Renal pelvis (tissue), 12 donors: ENCODE measurements at places on chromosomes 7 and 10.

GRCh38 chr10:86497621-86498020 is 24.0 kb downstream of the WAPL start:
- no peak for DNase-seq

- no peak for DNase-seq
Measured at GRCh38 chr10:2813286-2813685, 254.1 kb upstream of the PFKP start.

DNA sequence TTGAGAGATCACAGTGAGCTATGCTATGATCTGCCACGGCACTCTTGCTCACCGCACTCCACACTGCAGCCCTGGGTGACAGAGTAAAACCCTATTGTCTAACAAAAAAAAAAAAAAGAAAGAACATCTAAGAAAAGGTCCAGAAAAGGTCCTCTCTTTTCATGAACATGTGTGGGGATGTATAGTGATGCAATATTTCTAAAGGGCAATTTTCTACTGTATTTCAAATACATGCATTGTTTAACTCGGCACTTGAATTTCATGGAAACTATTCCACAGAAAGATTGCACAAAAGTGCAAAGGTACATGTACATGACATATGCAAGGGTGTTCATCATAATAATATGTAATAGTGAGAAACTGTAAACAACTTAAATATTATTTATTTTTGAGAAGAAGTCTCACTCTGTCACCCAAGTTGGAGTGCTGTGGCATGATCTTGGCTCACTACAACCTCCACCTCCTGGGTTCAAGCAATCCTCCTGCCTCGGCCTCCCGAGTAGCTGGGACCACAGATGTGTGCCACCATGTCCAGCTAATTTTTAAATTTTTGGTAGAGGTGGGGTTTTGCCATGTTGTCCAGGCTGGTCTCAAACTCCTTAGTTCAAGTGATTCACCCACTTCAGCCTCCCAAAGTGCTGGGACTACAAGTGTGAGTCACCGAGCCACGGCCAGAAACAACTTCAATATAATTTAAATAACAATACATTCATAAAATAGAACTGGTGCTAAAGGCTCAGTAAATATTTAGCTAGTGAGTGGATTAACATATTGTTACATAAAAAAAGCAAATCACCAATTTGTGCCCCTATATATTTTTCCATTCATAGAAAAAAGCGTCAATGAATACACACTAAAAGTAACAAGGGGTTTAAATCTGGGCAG is 1.3 kb upstream of the PPRC1 start:
- no peak for DNase-seq

DNA sequence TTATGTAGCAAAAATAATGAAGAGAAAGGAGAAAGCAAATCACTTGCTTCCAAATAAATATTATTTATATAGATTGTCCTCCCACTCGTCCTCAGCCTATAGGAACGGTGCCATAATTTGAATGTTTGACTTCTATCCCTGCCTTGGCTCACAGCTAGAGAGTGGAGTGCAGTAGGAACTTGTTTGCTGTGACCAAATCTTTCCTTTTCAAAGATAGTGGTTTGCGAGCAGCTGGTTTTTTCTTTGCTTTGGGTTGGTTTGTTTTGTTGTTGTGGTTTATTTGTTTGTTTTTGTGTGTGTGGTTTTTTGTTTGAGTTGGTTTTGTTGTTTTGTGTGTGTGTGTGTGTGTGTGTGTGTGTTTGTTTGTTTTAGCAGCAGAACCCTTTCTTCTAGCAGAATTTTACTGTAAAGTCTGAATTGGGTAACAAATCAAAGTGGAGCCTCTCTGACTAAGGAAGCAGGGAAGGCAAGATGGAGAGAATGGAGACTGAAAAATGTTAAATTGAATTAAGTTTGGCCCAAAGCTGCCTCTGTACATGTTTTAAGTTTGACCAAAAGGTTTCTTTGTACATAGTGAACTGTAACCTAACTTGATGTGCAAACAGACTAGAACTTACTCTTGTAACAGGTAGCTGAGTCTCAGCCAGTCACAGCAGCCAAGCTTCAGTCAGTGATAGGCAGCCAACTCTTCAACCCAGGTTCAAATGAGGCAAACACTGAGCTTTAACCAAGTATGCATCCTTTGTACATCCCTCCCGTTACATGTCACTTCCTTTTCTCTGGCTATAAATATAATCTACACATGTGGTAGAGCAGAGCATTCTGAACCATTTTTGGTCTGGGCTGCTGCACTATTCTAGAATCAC is 149.5 kb upstream of the LRGUK start:
- no peak for DNase-seq

GRCh38 chr7:83060218-83060617 is 102.5 kb downstream of the PCLO start:
- DNase-seq = no peak

GRCh38 chr10:6507311-6507710 is 72.8 kb downstream of the PRKCQ start:
- DNase-seq = no peak

GRCh38 chr10:93701866-93702209 is 554 bp downstream of the FRA10AC1 start:
- DNase-seq = no peak

GRCh38 chr7:52325237-52325636 is 710.2 kb upstream of the POM121L12 start:
- DNase-seq = no peak

DNA sequence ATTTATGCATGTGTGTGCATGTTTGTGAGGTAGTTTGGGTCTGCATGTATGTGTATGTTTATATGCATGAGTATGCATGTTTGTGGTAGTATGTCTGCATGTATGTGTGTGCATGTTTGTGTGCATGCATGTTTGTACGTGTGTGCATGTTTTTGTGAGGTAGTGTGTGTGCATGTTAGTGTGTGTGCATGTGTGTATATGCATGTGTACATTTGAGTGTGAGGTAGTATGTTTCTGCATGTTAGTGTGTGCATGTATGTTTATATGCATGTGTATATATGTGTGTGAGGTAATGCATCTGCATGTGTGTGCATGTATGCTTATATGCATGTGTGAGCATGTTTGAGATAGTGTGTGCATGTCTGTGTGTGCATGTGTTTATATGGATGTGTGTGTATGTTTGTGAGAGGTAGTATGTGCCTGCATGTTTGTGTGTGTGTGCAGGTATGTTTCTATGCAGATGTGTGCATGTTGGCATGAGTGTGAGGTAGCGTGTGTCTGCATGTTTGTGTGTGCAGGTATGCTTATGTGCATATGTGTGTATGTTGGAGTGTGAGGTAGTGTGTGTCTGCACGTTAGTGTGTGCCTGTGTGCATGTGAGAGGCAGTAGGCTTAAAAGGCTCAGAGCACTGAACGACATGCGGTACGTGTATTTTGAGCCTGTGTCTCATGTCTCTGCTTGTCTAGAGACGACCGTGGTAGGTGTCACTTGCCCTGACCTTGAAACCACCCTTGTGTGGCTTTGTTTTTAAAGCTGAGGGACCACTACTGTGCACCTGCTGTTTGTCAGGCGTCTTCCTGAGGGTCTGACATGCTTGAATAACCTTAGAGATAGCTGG is 43.7 kb downstream of the PFKP start:
- no peak for DNase-seq

- no peak for DNase-seq
Measured at GRCh38 chr7:152403726-152404125, 32.1 kb downstream of the KMT2C start.

DNA sequence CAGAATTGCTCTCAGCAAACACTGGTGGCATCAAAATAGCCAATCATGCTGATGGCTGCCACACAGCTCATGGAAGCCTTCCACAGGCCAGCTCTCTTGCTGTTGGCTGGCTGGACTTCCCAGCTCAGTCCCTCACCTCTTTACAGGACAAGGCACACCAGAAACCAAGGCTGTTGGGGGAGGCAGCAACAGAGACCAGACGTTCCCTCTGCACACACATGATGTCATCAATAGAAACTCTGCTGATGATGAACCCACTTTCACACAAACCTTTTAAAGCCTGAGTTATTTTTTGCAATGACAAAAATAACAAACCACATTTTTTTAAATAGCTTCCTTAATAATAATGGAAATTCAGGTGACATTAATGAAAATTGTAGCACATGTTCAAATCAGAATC is 300.9 kb upstream of the C7orf33 start:
- DNase-seq = no peak
